ENCODE measurements at places on chromosomes 3 and 15.

- no peak for DNase-seq
Measured at GRCh38 chr3:123431658-123432324, 17.1 kb downstream of the ADCY5 start.

DNA sequence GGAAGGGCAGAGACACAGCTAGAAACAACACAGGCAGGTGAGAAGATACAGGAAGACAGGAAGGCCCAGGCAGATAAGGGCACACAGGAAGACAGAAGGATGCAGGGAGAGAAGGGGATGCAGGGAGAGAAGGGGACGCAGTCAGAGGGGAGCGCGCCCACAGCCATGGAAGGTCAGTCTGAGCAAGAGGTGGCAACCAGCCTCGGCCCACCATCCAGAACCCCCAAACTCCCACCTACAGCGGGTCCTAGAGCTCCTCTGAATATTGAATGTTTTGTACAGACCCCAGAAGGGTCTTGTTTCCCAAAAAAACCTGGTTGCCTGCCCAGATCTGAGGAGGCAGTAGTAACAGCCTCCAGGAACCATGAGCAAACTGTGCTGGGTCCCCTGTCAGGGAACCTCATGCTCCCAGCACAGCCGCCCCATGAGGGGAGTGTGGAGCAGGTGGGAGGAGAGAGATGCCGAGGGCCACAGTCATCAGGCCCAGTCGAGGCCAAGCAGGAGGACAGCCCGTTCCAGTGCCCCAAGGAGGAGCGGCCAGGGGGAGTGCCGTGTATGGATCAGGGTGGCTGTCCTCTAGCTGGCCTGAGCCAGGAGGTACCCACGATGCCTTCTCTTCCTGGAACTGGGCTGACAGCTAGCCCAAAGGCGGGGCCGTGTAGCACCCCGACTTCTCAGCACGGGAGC lies 27.6 kb upstream of the SLC28A1 start:
- no peak for DNase-seq

DNA sequence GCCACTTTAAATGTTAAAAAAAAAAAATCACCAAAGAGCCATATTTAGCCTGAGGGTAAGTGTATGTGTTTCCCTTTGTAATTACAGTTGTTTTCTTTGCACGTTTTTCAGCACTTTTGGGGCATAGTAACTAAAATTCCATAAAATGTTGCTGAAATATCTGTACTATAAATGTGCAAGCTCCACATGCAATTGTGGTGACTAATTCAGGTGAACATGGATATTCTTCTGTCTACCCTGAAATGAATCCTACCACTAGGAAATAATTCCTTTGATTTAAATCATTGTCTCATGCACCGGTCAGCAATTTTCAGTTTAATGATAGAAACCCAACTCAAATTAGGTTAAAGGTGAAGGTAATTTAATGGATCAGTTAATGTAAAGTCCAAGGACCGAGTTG lies 13.1 kb upstream of the TFG start:
- DNase-seq = no peak

DNA sequence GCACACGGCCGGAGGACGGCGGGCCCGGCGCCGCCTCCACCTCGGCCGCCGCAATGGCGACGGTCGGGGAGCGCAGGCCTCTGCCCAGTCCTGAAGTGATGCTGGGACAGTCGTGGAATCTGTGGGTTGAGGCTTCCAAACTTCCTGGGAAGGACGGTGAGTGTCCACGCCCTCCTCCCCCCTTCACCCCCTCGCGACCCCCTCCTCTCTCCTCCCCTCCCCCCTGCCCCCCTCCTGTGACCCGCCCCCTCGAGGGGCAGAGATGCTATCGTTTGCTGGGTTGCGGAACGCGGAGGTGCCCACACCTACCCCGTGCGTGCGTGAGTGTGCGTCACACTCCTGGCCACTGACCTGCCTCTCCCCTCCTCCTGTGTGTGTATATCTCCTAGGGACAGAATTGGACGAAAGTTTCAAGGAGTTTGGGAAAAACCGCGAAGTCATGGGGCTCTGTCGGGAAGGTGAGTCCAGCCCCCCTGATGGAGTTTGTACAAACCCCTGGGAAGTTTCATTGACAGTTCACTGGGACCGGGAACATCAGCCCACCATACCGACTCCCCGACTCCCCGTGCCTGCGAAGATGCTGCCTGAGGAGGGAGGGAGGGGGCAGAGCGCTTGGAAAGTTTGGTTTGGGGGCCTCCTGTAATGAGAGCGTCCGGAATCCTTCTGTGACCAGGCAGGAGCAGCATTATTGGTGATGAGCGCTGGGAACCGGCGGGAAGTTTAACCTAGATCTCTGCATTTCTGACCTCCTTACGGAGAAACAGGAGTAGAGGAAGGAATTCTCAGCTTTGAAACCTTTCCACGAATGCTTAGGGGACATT lies 795 bp upstream of the SCAANT1 start:
- peak; percentile 87 for DNase-seq

DNA sequence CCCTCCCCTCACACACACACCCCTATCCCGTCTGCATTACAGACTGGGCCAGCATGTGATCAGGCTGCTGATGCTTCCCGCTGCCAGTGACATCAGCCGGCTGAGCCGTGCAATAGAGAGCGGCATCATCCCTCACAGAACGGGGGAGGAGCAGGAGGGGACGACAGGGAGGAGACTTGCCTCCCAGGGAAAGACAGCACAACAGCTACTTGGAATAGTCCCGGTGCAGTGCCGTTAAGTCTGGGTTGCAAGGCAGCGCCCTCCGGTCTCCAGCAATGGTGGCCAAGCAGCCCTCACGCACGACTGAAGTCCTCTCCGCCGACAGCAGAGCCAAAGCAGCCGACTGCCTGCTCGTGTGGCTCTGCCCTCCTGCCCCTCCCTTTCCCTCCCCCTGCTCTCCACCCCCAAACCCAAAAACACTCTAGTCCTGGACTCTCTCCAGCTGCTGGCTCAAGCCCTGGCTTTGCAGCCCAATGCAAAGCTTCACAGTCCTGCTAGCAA lies 31.5 kb upstream of the RPS17 start:
- DNase-seq = peak; percentile 90

GRCh38 chr3:196007744-196008335 lies 74.0 kb downstream of the TFRC start:
- DNase-seq = no peak

DNA sequence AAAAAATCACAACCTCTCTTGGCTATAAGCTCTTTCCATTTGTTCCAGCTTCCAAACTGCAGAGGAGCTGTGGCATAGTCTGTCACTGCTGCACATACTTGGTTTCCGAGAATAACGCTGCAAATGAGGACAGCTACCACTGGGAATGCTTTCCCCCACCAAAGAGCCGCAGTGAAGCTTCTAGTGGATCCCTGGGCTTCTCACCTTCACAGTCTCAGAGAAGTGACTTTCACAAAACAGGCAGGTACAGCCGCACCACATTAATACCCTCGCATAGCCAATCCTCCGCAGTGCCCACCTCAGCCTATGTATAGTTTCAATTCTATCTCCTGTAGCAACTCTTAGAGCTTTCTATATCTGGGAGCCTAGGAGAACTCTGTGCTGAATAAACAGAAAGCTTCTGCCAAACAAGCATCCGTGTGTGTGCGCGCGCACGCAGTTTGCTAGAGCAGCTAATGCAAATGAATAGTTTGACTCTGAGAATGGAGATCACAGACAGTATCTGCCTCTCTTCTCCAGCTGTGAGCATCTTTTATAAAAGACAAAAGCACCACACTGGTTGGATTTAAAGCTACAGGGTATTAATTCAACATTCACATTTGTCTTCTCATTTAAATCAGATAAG lies 81.9 kb upstream of the PLXND1 start:
- peak; percentile 87 for DNase-seq

DNA sequence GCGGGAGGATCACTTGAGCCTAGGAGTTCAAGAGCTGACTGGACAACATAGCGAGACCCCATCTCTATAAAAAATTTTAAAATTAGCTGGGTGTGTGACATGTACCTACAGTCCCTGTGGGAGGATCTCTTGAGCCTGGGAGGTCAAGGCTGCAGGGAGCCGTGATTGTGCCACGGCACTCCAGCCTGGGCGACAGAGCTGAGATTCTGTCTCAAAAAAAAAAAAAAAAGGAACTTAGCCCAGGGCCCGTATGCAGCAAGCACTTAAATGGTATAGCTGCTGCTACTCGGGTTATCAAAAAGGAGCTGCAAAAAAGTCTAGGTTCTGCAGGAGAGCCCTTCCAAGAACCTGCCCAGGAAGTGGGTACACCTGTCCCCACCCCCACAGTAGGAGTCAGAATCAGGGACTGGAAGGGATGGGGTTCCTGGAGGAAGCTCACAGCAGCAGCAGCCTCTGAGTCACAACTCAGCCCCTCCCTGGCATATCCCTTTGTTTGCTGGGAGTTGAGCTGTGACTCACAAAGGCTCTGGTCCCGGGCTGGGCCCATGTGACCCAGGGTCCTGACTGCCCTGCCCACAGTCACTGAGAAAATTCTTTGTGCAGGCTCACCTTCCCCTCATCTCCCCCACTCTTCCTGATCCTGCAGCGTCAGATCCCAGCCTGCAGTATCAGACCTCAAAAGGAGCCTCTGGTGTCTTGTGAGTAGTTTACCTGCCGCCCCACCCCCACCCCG lies at the start of gene SPATA12:
Gene SPATA12 (plus strand): TSS at position 576 of the 733 bp plus-strand sequence. CDS start 13,031 bp downstream, outside the sequence.
- DNase-seq = peak; percentile 91

- no peak for DNase-seq
Measured at GRCh38 chr15:83605111-83605945, 48.6 kb upstream of the ADAMTSL3 start.

DNA sequence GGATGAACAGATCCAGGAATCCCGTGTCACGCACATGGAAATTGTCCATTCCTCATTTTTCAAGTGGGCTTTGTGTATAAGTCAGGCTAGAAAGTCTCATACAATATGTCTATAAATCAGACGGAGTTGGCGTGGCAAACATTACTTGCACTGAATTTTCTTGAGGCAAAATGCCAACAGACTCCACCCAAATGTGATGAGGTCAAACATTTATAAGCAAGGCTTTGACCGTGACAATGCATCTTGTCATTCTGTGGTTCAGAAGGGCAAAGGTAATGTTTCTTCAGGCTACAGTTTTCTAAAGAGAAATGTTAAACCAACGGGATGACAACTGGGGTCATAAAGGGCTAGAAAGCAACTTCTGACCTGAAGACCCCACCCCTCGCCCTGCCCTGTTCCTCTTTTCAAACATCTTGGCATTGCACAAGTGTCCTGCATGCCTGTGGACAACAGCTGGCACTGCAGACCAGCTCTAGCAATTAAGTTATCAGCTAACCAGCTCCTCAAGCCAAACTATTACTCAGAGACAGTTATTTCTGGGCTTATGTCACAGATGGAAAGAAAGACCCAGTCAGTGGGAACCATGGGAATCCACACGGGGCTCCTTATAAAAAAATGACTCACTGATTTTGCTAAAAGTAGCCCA lies 36.5 kb upstream of the SPTBN5 start:
- peak; percentile 90 for DNase-seq

- DNase-seq = no peak
Measured at GRCh38 chr3:23966328-23966727, 21.2 kb downstream of the NR1D2 start.

DNA sequence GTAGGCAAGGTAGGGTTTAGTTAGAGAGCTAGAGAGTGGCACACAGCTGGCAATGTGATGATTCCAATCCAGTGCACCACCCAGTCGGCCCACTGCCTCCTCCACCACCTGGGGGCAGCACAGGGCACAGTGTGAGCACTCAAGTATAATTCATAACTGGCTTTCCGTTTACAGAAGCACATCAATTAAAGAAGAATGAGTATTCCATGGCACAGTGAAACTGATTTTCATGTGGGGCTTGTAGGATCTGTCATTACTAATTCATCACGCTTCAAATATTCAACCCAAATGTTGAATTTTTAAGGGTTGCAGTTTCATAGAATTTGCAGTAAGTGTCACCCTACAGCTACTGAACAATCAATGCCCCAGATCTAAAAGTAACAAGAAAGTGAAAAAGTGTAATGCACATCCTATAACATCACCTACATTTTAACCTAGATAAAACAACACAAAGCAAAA lies 149.9 kb downstream of the IGSF11 start:
- DNase-seq = peak; percentile 82

- no peak for DNase-seq
Measured at GRCh38 chr3:110378481-110378880, 693.1 kb upstream of the NECTIN3 start.

DNA sequence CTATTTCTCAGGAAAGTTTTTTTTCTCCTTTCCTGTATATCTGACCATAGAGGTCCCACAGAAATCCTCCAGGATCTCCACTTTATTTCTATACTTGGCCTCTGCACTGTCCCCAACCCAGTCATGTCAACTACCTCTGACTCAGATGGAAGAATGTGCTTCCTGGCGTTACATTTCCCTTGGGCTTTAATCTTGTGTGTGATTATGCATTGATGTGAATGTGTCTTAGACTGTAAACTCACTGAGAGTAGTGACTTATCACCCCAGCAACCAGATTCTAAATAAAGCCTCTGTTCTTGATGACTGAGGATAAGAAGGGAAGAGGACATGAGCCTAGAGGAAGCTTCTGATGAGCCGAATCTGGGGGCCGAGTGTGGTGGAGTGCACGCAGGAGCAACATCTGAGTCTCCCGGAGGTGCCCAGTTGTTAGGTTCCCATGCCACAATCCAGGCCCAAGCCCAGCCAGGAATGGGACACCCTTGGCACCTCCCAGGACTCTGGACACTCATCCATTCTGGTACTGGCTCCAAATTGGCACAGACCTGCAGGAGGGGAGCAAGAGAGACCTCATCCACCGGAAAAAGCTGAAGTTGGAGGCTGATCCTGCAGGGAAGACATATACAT lies 32.1 kb upstream of the HEG1 start:
- DNase-seq = no peak

DNA sequence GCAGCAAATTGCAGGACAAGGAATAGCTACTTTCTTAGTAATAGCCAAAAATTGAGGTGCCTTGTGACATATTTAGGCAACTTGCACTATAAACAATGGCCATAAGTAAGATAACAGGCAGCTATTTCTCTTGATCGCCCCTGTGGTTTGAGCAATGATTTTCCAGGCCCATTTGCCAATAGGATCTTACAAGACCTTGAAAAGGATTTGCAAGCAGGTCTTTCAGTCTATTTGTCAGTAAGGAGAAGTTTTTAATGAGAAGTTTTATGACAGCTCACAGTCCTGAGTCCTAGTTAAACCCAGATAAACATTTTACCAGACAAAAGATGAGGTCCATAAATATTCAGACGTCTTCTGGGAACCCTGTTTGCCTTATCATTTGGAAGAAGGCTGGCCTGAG lies 645.5 kb downstream of the RBMS3 start:
- no peak for DNase-seq

GRCh38 chr3:50676031-50676705 lies 1.4 kb downstream of the DOCK3 start:
- no peak for DNase-seq

- no peak for DNase-seq
Measured at GRCh38 chr3:3771567-3771966, 27.7 kb upstream of the LRRN1 start.

Measured in posterior vena cava (tissue), 2 donors.